ENCODE measurements at places on chromosomes 12 and 14.

GRCh38 chr12:24244801-24245200, 295.3 kb upstream of the SOX5 start:
- DNase-seq = no peak

GRCh38 chr12:120225852-120226640, 25.1 kb upstream of the RPLP0 start:
- DNase-seq = no peak

DNA sequence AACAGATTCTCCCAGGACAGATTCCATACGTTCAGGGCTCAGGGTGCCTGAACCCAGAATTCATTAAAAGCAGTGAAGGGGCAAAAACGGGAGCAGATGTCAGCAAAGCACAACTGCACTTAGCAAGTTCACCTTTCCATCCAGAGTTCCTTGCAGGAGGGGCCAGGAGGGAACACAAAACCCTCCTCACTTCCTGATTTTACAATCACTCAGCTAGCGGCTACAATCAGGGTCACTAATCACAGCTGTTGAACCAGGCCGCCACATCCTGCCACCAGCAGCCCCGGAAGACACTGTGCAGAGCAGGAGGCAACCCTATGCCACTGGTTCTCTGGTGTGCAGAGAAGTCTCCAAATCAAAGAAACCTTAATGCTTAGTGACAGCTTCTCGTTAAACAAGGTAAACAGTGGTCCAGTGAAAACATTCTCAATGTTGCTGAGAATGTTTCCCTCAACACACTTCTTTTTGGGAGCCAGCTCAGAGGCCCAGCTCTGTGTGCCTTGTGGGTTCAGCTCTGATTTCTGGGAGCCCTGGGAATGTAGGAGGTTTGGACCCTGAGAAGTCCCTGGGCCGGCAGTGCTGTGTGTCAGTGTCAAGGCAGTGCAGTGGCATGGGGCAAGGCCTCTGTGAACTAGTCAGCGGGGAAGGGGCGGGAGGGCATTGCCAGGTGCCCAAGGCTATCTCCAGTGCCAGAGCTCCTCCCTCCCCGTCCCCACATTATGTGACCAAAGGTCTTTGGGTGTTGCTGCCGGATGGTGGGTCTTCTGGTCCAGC, 54.5 kb downstream of the VCPKMT start:
- DNase-seq = no peak

GRCh38 chr14:26794731-26795130, 196.9 kb upstream of the NOVA1 start:
- DNase-seq = no peak

DNA sequence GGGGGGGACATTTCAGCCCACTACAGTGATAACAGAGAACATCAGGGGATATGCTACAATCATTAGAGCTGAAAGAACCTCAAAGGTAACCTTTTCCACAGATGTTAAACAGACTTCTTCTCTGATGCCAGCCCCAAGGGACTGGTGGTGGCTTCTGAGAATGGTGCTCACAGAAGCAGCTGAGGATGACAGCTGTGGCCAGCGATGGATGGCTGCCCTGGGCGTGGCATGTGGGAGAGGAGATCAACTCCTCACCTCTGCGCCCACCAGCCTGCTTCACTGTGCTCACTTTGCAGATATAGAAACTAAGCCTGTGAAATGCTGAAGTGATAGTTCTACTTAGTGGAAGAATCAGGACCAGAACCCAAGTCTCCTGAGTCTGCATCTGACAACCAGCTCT, 33.0 kb downstream of the FOXN3 start:
- DNase-seq = no peak

DNA sequence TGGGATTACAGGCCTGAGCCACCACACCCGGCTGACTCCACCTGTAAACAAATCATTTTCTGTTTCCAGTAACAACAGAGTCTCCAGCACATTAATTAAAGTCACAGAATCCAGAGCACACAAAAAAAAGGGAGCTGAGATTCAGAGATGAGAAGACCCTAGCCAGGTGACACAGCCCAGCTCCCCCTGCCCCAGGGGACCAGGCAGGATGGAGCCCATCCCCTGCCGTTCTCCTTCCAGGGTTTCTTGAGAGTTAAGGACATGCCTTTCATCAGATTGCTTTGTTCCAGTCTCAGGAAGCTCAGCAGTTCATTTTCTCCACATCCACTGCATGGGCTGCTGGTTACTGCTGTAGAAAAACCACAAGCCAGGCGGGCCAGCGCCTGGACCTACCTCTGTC, 81.2 kb downstream of the RIMBP2 start:
- DNase-seq = no peak

- DNase-seq = no peak
These were observed 29.0 kb downstream of the MAGOHB start for GRCh38 chr12:10584415-10584814.

GRCh38 chr12:120737557-120738251, 12.1 kb downstream of the ACADS start:
- no peak for DNase-seq

GRCh38 chr12:110171636-110172035, 47.5 kb downstream of the IFT81 start:
- no peak for DNase-seq

- no peak for DNase-seq
These were observed 667.6 kb upstream of the TBX3 start for GRCh38 chr12:115351514-115352077.

- DNase-seq = no peak
These were observed 218.6 kb upstream of the ATP2B1 start for GRCh38 chr12:89927226-89927698.

DNA sequence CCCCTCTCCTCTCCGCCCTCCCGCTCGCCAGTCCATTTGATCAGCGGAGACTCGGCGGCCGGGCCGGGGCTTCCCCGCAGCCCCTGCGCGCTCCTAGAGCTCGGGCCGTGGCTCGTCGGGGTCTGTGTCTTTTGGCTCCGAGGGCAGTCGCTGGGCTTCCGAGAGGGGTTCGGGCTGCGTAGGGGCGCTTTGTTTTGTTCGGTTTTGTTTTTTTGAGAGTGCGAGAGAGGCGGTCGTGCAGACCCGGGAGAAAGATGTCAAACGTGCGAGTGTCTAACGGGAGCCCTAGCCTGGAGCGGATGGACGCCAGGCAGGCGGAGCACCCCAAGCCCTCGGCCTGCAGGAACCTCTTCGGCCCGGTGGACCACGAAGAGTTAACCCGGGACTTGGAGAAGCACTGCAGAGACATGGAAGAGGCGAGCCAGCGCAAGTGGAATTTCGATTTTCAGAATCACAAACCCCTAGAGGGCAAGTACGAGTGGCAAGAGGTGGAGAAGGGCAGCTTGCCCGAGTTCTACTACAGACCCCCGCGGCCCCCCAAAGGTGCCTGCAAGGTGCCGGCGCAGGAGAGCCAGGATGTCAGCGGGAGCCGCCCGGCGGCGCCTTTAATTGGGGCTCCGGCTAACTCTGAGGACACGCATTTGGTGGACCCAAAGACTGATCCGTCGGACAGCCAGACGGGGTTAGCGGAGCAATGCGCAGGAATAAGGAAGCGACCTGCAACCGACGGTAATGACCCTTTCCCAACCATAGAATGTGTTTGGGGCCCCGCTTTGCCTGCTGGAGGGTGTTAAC, 615 bp downstream of the CDKN1B start:
- no peak for DNase-seq

DNA sequence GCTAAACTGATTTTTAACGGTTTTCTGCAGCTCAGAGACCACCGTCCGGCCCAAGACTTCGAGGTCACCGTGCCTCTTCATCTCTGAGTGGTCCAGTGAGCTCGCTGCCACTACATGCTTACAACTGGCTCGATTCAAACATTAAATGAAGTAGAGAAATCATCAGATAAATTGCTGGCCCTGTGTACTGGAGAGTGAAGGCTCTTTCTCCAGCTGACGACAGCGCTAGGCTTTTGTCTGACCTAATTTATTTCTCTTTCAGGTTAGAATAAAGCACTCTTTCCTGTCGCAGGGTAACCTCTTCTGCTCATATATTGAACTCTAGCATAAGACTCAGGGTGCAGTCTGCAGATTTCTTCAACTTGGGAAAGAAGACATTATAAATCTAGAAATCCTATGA, 6.4 kb downstream of the BCL11B start:
- no peak for DNase-seq

DNA sequence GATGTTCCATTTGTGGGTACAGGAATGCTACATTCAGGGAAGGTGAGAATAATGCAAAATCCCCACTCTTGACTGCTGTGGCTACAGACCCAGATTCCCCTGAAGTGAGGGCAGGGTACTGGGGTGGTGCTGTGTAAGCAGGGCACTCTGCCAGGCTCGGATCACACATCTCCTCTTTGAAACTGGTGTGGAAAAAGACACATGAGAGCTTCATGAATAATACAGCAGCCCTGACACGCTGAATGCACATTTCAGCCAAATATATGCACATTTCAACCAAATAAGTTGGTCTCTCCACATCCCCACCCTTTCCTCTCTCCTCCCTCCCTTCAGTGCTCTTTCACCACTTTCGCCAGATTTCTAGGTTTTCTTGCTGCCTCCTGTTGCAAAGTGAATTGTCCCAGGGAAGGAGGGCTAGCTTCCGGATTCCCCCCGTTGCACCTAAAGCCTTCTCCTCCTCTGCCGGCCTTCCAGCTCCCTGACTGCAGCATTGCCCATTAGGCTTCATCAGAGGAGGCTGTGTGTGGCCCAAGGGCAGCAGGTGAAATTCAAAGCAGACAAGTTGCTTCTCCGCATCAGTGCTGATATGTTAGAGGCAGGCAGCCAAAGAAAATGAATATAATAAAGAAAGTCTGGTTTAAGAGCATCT, 118.2 kb upstream of the TMCC3 start:
- DNase-seq = no peak

DNA sequence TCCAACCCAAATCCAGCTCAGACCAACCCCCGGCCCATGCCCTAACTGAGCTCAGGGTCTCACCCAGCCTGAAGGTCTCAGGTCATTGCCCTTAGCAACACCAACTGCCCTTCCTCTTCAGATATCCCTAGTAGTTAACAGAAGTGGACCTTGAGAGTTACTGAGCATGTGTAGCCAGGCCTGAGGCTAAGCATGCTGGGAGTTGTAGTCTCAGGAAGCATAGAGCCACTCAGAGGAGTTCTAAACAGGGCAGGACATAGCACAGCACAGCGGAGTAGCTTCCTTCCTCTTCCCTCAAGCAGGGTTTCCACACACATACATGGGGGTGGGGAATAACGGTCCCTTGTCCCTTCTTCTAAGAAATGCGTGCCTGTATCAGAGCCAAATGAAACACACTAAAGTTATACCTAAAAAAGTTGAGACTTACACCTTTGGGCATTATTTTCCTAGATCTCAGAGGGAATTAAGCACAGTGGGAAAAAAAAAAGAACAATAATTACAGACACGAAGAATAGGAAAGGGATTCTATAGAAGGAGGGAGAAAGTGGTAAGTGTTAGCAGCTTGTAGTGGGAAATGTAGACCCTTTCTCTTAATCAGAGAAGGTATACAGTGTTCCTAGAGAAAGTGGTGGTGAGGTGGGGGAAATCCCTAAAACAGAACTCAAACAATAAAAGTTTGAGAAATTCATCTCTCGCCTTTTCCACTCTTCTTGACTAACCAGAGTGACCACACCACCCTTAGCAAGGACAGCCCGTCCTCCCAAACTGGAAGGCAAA, 4.4 kb downstream of the KMT2D start:
- no peak for DNase-seq

DNA sequence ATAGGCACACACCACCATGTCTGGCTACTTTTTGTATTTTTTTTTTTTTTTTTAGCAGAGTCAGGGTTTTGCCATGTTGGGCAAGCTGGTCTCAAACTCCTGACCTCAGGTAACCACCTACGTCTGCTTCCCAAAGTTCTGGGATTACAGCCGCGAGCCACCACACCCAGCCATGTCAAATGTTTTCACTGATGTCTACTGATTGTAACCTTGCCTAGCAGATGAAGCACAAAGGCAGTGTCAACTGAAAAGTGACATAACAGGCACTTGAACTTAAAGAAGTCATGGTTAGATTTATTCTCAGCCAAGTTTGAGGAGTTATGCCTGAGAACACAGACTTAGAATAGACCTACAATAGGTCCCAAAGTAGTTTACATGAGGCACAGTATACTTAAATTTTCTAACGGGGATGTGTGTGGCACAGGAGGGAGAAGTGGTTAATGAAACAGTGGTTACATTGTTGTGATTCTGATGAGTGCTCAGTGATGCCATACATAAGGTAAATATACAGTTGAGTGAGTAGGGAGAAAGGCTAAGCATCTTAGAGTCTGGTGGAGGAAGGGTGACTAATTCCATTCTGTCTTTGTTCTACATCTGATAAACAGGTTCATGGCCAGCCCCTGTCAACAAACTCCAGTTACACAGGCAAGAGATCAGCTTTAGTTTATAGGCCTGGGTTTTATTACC, 12.6 kb upstream of the RNASE4 start:
- DNase-seq = no peak

DNA sequence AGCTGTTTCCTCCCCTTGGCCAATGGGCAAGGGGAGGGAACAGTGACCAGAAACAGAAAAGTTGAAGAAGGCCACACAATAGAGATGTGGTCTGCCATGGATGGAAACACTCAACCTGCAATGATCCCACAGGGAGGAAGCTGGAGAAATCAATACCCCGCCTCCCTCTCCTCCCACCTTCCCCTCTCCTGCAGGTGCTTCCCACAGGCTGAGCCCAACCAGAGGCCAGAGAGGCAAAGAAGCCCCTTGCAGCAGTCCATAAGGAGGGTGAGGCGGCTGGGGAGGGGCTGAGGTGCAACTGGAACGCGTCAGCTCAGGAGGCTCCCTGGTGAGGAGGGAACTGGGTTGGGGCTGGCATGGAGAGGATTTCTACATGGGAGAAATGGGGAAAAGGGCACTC, 84.0 kb downstream of the RNF34 start:
- DNase-seq = no peak

DNA sequence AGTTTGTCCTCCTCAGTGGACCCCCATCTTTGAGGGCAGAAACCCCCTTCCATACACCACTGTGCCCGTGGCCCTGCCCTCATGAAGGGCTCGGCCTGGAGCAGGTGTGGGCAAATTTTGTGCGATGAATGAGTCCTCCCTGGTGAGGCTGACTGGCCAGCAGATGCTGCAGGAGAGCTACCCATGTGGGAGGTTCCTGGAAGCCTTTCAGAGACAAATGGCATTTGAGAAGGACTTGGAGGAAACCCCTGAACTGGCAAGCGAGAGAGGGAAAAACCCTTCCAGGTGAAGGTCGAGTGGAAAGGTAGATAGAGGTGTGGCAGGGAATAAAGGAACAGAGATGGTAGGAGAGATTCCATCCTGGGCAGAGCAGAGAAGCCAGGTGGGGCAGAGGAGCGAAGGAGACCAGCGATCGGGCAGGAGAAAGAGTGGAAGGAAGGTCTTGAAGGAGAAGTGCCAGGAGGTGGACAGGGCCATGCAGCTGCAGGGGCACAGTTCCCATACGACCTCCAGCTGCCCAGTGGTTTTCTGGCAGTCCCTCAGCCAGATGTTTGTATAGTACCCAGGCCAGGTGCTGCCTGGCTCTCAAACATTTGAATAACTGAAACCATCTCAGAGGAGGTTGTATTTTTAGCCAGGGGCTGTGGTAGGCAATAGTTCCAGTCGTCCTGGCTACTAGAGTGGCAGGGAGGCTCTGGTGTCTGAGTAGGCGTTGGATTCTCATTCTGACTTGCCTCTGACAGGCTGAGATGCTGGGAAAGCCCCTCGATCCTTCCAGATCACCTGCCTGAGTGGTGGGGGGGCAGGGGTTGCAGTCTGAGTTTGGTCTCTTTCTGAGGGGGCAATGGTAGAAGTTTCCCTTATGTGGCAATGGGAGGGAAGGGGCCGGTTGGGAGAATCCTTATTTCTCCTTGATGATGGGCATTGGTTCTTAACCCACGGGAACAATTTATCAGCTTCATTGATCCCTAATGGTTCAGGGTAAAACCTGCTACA, 40.1 kb downstream of the FBXL14 start:
- no peak for DNase-seq

Measured in GOT3 (cell line).